ENCODE measurements at places on chromosomes 7 and 10.
A peak's percentile ranks its signal among the peaks of the same experiment; 100 is the strongest.

DNA sequence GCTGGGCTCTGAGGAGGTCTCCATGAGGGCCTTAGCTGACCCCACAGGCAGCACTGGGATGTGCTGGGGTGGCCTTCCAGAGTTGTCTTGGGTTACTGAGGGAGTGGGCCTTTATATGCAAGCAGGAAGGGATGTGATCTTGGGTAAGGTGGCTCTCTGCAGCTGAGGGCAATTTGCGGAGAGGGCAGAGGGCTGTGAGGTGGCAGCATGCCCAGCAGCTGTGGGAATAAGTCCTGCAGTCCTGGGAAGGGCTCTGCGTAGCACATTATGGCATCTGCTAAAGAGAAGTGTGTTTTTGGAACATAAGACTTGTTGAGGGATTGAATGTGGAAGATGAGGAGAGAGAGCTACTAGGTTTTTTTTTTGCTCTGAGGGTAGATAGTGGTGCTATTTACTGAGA, 99.6 kb upstream of the KMT2E start:
- no peak for DNase-seq

DNA sequence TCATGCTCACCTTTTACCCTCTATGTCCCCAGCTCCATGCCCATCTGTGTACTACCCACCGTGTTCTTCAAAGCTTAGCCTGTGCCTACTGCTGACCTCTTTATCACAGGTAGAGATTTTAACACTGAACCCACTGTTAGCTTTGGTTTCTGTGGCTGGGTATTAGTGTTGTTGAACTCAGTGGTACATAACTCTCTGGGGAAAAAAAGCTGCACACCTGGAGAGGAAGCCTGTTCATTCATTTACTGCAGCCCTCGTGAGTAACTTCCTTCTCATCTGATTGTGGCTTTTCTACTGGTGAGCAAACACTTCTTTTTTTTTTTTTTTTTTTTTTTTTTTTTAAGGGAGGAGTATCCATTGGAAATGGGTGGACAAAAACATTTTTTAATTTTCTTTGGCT, 326.3 kb downstream of the CCSER2 start:
- DNase-seq: no peak

GRCh38 chr7:110573862-110574528, 516.9 kb upstream of the LRRN3 start:
- DNase-seq: no peak

DNA sequence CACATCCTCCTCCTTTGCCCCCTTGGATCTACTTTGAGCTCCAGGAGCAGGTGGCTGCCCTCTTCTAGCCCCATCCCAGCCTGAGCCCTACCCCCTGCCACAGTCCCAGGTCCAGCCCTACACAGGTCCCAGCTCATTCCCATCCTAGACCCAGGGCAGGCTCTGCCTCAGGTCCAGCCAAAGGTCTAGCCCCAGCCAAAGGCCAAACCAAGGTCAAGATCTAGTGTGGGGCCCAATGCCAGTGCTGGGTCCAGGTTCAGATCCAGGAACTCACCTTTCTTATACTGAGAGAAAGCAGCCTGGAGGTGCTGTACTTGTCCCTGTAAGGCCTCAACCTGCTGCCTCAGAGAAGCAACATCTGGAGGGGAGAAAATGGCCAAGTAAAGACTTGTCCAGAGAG, 8.5 kb downstream of the SFTPD start:
- DNase-seq: no peak

- DNase-seq: no peak
Measured at GRCh38 chr7:75879771-75880184, 944 bp downstream of the RHBDD2 start.

GRCh38 chr7:143882604-143883078, 19.3 kb downstream of the TCAF1 start:
- DNase-seq: no peak

GRCh38 chr10:10489076-10489475, 528.6 kb upstream of the CELF2 start:
- no peak for DNase-seq

GRCh38 chr10:118496525-118496924, 98.9 kb downstream of the PRLHR start:
- DNase-seq: no peak

DNA sequence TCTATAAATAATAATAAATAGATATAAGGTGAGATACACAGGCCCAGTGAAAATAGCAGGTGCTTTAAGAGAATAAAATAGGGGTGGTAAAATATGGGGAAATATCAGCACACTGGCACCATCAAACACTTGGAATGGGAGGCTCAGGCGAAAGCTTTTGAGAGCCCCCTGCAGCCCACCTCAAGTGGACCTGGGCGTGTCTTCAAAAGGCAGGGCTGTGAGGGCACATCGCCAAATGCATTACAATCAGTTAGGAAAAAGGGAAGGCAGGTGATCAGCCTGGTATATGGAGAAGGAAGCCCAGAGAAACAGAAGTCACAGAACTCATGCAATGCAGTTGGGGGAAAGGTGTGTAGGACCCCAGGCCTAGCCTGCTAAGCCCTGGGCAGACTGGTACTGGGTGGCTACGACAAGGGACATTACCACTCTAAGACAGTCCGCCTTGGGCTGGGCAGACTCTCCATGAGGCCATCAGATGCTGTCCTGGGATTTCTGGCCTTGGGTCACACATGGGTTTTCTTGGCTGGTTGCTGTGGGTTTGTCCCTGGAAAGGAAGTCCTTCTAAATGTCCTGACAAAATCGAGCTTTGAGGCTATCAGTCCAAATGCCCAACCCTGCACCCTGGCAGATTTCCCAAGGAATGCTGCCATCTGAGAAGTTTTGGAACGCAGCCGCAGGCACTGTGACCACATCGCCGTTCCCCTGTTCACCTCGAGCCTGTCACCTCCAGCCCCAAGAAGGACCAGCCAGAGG, 330.6 kb downstream of the GRID1 start:
- DNase-seq: no peak

- no peak for DNase-seq
Measured at GRCh38 chr7:147861058-147861716, 729.4 kb upstream of the C7orf33 start.

GRCh38 chr10:11670381-11670780, 58.9 kb upstream of the USP6NL start:
- DNase-seq: no peak

- DNase-seq: no peak
Measured at GRCh38 chr7:24971333-24972165, 8.4 kb downstream of the OSBPL3 start.

GRCh38 chr10:43249962-43250614, 16.8 kb downstream of the RASGEF1A start:
- peak; percentile 8 for DNase-seq

DNA sequence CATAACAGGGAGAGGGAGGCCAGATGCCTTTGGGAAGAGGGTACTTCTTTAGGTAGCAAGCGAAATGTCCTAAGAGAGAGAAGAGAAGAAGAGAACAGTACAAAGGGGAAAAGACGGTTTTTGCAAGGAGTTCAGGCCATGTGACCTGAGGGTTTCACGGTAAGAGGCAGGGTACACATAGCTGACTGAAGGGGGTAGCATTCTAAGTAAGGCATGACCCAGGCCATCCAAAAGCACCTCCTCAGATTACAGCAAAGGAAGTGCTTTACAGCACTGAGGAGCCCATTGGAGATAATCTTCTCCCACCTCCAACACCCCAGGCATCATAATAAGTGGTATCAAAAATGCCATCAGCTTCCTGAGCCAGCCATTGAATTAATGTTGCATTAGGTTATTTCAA, 258.2 kb upstream of the NPY start:
- DNase-seq: no peak

GRCh38 chr10:788796-789748, 99.6 kb upstream of the DIP2C start:
- peak; percentile 40 for DNase-seq

- DNase-seq: no peak
Measured at GRCh38 chr10:113089551-113089950, 139.5 kb downstream of the TCF7L2 start.

GRCh38 chr10:104123397-104123796, 1.4 kb downstream of the SFR1 start:
- no peak for DNase-seq

DNA sequence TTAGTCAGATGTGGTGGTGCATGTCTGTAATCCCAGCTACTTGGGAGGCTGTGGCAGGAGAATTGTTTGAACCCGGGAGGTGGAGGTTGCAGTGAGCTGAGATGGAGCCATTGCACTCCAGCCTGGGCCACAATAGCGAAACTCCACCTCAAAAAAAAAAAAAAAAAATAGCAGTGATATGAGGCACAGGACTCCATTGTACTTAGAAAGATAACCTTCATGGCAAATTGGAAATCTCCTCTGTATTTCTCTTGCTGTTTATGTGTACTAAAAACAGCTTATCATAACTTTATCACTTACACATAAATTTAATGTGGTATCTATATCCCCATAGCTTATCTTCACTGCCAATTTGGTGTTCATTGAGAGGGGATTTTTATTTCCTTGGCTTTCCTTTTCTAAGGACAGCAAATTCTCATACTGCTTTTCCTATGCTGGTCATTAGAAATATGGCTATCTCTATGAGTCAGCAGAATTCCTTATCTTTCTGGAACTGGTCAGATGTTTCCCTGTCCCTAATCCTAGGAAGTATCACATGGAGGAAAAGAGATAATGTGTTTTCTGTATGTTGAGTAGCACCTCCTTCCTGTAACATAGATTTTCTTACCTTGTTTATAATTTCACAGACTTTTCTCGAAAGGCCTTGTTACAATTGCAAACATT, 40.6 kb upstream of the ZEB1 start:
- DNase-seq: no peak

DNA sequence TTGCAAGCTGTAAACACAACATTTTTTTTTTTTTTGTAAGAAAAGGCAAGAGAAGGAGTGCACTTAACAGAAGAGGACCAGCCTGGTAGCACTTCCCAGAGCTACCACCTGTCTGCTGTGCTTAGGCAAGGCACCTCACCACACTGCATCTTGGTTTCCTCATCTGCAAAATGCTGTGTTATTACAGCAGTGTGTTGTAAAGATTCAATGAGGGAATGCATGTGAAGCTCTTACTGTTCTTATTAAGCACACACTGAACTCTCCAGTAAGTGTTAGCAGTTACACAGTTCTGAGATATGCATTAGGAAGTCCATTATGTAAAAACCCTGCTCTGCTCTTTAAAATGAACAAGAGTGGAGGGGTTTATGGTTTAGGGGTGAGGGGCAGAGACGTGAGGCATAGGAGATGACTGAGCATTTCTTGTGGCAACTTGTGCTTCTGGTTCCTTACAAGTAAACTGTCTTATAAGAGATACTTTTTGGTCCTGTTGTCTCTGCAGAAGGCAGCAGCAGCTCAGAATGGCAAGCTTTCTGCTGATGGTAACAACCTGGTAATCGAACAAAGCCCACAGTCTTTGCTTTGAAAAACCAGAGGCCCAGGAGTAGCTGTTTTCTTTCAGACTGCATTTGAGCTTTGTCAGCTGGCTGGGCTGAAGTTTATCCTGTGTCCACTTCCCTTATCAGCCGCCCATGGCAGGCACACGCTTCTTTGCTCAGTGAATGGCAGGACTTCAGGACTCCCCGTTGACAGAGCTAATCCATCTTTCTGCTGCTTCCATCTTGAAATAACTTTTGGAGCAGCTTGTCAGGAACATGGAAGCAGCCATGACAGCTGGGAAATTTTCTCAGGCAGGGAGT, 98.8 kb upstream of the BMPER start:
- DNase-seq: no peak

GRCh38 chr10:30834153-30834552, 197.5 kb downstream of the ZNF438 start:
- no peak for DNase-seq

DNA sequence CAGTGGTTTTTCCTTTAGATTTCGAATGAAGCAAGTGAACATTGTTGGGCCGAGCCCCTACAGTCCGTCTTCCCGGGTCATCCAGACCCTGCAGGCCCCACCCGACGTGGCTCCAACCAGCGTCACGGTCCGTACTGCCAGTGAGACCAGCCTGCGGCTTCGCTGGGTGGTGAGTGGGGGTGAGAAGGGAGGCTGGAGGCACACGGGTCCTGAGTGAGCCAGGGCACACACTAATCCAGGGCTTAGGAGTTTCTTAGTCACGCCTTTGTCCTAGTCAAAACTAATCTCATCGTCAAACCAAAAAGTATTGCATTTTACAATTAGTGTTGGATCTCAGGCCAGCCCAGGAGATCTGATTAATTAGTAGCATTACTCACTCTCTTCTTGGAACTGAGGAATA, 568.8 kb upstream of the FOXK1 start:
- no peak for DNase-seq

DNA sequence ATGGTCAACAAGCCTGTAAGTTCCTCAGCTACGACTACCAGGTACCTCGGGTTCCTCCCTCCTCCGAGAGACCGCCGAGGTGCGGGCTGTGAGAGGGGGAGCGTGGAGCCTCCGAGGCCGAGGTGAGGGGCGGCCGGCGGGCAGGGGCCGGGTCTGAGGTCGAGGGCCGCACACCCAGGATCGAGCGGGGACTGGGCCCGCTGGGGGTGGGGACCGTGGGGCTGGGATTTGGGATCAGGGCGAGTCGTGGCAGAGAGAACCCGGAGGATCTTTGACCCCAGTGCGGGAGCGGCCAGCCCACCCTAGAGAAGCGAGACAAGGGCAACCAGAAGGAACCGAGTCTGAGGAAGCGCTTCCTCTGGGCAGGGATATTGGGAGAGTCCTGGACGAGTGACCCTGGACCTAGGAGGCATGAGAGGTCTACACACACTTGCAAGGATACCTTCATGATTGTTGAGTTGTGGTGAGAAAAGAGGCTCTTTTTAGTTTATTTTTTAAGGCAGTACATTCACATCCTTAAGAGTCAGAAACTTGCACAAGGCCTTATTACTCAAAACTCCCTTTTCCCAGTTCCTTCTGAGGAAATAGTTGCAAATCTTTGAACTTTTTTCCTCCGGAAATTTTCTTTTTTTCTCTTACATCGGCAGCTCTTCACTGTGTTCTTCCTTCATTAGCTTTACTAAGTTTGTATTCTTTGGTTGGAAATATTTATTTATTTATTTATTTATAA, 395 bp downstream of the ZNF487 start:
- no peak for DNase-seq

DNA sequence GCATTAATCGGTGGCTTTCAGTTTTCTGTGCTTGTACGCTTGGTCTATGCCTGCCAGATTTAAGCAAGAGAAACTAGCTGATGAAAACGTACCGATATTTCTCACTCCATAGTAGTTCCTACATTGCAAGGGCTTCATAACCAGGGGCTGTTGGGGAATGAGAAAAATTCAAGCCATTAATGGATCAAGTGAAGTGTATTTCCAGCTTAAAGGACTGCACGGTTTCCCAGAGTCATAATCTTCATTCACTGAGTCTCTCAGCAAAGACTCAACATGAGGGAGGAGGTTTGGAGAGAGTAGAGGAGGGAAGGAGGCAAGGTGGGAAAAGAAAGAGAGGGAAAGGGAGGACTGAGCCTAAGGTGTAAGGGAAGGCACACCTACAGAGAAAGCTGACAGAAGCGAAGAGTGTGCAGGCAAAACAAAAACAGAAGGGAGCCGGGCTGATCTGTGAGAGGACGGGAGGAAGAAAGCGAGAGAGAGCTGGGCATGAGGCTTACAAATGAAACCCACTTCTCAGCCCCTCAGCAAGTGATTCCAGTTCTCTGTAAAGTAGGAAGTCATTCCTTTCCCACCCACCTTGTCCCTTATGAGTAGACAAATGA, 625 bp downstream of the GIMAP2 start:
- DNase-seq: no peak

GRCh38 chr10:24851629-24852028, 100.8 kb downstream of the PRTFDC1 start:
- DNase-seq: no peak

- no peak for DNase-seq
Measured at GRCh38 chr7:13802651-13803050, 186.8 kb downstream of the ETV1 start.

All from activated naive CD4-positive, alpha-beta T cell treated with anti-CD3 and anti-CD28 coated beads, Interleukin-2, amount 50 U/mL, for 16 hours (primary cell).